IMR-90 (cell line): ENCODE measurements at places on chromosomes 12 and 14. TPM values are rescaled to one million over a fixed set of nuclear protein-coding genes. Genes with fewer than 3 reads are reported as not detected.
A peak's percentile ranks its signal among the peaks of the same experiment; 100 is the strongest.

The FLRT2 gene
- 11.1 and 13.1 TPM in 2 replicates for total RNA-seq

The NRL gene
- 0.18 and 0.28 TPM in 2 replicates for total RNA-seq

The CLEC2A gene
- not detected in 2 replicates for total RNA-seq

The CLEC4E gene
- total RNA-seq, result not detected in 2 replicates

The MYRFL gene
- not detected in 2 replicates for total RNA-seq

DNA sequence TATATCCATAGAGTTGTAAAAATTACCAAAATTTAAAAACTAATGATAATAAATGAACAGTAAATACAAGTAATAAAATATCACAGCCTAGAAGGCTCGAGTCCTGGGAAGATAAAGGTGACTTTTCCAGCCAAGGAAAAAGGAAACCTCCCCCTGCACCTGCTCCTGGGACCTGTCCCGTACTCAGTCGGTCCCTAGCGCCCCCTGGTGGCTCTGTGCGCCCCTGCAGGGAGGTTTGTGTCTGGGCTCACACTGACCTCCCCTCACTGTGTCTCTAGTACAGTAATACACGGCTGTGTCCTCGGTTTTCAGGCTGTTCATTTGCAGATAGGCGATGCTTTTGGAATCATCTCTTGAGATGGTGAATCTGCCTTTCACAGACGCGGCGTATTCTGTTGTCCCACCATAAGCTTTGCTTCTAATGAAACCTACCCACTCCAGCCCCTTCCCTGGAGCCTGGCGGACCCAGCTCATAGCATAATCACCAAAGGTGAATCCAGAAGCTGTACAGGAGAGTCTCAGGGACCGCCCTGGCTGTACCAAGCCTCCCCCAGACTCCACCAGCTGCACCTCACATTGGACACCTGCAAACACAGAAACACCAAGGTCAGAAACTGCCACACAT, 1030.4 kb downstream of the TMEM121 start:
- no peak for DNase-seq

GRCh38 chr12:1885082-1885596, 33.3 kb downstream of the CACNA2D4 start:
- DNase-seq, result no peak

- peak; percentile 54 for DNase-seq
Measured at GRCh38 chr14:49879646-49880204, 13.2 kb upstream of the ARF6 start.

DNA sequence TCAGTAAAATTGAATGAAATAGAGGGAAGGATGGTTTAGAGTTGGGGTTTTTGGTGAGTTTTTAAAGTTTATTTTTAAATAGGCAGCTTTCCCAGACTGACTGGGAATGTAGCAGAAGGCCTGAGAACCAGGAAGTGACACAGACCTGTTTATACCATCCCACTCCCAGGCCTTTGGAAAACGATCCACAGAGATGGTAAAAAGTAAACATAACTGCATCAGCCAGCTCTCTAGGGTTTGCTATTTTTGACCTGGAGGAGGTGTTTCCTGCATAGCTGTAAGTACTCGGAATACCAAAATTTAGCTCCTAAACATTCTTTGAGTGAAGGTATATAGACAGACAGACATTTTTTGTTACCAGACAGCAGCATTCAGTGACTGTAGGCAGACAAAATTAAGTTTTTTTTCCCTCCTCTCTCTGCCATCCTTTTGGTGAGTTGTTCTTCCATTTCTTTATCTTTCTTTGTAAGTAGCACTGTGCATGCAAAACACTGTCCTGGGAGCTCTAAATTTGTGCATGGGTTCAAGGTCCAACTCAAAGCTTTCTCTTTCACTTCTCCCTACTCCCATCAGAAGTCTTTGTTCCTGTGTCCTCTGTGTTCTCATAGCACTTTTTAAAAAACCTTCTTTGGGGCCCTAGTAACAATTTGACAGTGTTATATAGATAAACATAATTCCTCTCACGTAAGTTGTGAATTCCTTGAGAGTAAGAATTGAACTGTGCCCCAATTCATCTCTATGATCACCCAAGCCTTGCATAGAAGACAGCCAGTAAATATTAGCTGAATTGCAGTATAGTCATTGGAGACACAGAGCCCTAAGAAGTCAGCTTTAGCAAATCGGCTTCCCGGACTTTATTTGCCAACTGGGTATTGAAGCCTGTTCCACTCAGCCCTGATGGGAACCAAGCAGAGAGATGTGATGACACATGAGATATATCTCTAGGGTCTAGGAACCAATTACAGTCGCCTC, 37.4 kb downstream of the SUSD6 start:
- DNase-seq, result peak; percentile 93
